ENCODE measurements at places on chromosomes 3 and 15. TPM values are rescaled to one million over a fixed set of nuclear protein-coding genes. Genes with fewer than 3 reads are reported as not detected.

KLHDC8B gene
- 0.54 TPM for polyA plus RNA-seq

C3orf20 gene
- not detected for polyA plus RNA-seq

DMXL2 gene
- 1.1 TPM for polyA plus RNA-seq

POLQ gene
- polyA plus RNA-seq: not detected

FSIP1 gene
- polyA plus RNA-seq: 0.61 TPM

NAA50 gene
- polyA plus RNA-seq: 104 TPM

GOLGA6A gene
- not detected for polyA plus RNA-seq

PLSCR5 gene
- polyA plus RNA-seq: not detected

ALDH1A2 gene
- not detected for polyA plus RNA-seq

KIF23 gene
- 1.0 TPM for polyA plus RNA-seq

NEIL1 gene
- 16.0 TPM for polyA plus RNA-seq

ITIH1 gene
- not detected for polyA plus RNA-seq

TM4SF1 gene
- not detected for polyA plus RNA-seq

PROK2 gene
- not detected for polyA plus RNA-seq

KLF15 gene
- polyA plus RNA-seq: not detected

CPLX3 gene
- polyA plus RNA-seq: not detected

PLA2G4E gene
- not detected for polyA plus RNA-seq

A4GNT gene
- polyA plus RNA-seq: not detected

GCSAM gene
- 34.0 TPM for polyA plus RNA-seq

ZNF660 gene
- polyA plus RNA-seq: not detected

PARP15 gene
- polyA plus RNA-seq: 16.6 TPM
